NCI-H1092 (cell line): ENCODE measurements at places on chromosomes 2 and 18.

DNA sequence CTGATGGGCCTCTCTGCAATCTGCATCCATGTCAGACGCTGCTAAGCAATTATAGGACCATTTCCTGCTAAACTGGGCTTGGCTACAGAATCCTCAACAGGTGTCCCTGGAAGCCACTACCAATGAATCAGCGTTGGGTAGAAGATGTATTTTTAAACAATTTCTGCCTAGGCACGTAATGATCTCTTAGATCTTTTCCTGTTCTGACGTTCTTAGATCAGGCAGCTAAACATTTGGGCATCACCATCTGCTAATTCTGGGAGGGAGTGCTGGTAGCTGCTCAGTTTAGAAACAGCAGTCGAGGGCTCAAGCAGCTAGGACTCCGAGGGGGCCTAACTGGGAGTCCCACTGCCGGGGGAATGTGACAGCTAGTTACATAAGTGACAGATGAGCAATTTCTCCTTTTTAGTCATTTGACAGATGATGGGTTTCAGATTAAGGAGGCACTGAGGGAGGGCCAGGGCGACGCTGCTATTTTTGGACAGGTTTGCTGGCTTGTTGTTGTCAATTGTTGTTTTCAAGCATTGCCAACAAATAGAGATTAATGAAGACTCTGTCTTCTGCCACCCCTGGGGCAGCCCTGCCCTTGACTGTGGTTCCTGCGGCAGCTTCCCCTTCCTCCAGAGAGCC is 92.7 kb downstream of the MRO start:
- DNase-seq, result no peak

- no peak for DNase-seq
Measured at GRCh38 chr2:127172306-127172705, 47.8 kb downstream of the CYP27C1 start.

- DNase-seq, result no peak
Measured at GRCh38 chr2:147851244-147851930, 6.6 kb downstream of the ACVR2A start.

DNA sequence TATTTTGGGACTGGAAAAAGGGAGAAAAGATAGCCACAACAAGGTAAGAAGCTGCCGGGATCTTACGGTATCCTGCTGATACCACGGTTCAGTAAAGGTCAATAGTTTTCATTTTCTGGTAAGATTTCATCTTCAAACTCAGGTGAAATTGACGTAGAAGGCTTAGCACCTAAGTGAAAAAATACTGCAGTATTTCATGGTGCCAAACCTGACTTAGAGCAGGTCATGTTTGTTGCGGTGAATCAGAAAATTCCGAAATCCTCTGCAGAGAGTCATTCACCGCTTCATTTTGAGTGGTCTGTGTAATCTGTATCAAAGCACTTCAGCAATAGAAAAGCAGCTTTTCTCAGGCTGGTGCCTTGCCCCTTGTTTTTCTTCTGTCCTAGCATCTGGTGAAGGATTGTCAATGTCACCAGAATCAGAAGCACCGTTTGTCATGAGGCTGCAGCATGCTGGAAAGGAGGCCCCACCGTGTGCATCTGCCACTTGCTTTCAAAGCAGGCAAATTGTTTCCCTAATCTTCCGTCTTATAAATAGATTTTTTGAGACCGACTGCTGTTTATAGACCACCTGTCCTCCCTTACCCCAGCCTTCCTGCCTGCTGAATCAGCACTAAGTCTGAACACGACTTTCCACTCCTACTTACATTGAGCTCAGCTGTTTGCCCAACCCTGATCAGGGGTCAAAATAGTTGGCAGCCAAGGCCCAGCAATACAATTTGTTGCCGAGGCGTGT is 156.3 kb downstream of the EML6 start:
- DNase-seq, result no peak

GRCh38 chr2:64637000-64637635 is 16.6 kb downstream of the SERTAD2 start:
- no peak for DNase-seq

DNA sequence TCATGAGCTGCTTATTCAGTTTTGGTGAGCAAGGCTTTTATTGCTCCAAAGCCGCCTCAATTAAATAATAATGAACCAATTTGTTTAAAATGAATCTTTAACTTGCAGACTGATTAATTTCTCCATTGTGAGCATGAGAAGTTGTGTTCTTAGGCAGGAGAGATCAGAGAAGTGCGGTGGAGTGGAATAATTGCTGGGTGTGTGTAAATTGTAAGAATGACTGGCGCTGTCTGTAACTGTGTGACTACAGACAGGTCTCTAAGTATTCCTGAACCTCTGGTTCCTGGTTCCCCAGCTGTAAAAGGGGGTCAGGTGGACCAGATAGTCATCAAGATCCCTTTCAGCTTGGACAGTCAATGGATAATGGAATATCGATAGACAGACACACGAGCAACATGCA is 98.0 kb upstream of the EFEMP1 start:
- no peak for DNase-seq

GRCh38 chr18:9103376-9103873 is 926 bp downstream of the NDUFV2 start:
- no peak for DNase-seq

GRCh38 chr18:28075501-28075900 is 101.4 kb downstream of the CDH2 start:
- DNase-seq, result no peak

GRCh38 chr2:76307495-76307894 is 596.8 kb upstream of the GCFC2 start:
- DNase-seq, result no peak

DNA sequence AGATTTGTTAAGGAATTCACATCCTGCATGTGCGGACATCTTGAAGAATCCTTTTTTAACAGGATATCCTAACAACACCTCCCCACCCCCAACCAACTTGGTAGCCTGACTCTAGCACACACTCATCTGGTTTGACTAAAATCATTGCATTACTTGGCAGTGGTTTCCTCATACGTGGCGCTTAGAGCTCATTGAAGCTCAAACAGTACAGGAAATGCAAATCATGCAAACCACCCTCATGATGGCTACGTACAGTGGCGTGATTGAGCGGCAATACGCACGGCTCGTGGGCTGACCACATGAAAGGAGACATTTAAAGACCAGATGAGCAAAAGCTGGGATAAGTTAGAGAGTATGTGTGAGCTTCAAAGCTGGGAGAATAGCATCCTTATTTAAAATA is 336.2 kb downstream of the ZEB2 start:
- DNase-seq, result no peak

DNA sequence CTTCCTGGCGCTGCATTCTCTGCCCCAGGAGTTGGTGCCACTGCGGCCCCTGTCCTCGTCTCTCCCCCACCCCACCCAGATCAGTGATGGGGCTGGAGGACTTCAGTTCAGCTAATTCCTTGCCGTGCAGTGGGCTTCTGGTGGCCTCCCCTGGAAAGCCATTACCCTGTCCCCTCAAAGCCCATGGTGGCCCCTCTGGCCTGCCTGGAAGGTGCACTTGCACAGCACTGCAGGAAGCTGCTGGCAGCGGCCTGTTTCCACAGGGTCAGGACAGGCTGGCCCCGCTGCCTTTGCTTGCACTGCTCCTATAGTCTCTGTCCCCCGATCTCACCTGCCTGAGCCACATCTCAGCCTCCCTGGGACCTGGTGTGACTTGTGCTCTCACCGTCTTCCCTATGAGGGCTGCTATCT is 105.1 kb downstream of the USP40 start:
- no peak for DNase-seq

GRCh38 chr2:178834086-178834485 is 26.9 kb upstream of the TTN start:
- DNase-seq, result no peak

- DNase-seq, result peak; percentile 22
Measured at GRCh38 chr2:10493634-10494281, 45.6 kb upstream of the ODC1 start.

DNA sequence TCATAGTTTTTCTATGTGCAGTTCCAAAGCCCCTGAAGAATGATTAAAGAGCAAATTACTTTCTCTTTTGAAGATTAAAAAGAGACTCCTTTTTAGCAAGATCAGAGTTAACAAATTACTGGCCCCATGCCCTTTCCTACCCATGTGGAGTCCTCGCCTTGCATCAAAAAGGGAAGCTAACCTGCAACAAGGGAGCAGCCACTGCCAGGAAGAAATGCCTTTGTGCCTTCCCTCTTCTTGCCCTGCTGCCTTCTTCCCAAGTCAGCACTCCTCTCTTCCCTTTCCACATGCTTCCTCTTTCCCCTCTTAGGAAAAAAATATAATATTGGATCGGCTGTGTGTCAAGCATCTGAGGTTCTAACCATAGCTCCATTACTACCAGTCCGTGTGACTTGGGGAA is 37.1 kb upstream of the CYP1B1 start:
- DNase-seq, result no peak

GRCh38 chr2:145800151-145801091 is 1280.5 kb upstream of the ZEB2 start:
- no peak for DNase-seq

GRCh38 chr2:208195531-208195930 is 5.7 kb upstream of the C2orf80 start:
- DNase-seq, result no peak

GRCh38 chr2:16044946-16045456 is 104.7 kb downstream of the MYCN start:
- DNase-seq, result no peak

DNA sequence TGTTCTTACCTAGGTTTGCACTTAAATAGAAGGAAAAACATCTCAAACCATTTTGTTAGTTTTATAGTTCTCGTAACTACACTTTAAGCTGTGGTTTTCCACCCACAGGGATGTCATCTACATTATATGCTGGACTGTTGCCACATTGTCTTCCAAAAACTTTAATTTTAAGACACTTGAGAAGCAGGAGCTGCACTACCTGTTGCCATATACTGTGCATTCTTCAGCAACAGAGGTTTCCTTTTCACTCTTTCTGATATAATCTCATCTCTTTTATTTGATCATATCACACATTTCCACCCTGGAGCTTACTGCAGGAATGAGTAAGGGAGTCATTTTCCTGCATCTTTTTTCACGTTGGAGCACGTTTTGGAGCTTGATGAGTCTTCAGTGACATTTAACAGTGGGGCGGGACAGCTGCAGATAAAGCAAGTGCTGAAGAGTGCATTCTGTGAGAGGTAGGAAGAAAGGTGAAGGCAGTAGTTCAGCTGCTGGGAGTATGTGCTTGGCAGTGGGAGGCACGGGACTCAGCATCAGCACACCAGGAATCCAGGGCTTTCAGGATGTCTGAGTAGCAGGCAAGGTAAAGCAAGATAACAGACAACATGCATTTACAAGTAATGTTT is 3.8 kb downstream of the LIMS1 start:
- DNase-seq, result no peak

- no peak for DNase-seq
Measured at GRCh38 chr2:106975641-106976040, 89.7 kb upstream of the ST6GAL2 start.

- no peak for DNase-seq
Measured at GRCh38 chr2:29370581-29371125, 255.4 kb downstream of the CLIP4 start.

GRCh38 chr2:151827564-151828142 is 568 bp downstream of the ARL5A start:
- DNase-seq, result no peak

GRCh38 chr18:36303211-36303844 is 5.8 kb downstream of the FHOD3 start:
- DNase-seq, result no peak

DNA sequence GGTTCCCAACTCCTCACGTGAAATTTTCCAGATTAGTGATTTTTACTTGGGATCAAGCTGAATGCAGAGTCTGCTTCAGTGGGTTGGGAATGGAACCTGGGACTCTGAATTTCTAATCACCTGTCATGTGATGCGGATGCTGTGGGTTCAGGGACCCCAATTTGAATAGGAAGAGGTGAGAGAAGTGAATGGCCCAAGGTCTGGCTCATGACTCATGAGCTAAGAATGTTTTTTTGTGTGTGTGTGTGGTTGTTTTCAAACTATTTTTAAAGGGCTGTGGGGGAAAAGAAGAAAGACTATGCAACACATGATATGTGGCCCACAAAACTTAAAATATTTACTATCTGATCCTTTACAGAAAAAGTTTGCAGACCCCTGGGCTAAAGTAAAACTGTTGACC is 108.5 kb upstream of the CYRIA start:
- no peak for DNase-seq

- DNase-seq, result no peak
Measured at GRCh38 chr18:62080172-62080900, 106.5 kb downstream of the PIGN start.

- DNase-seq, result no peak
Measured at GRCh38 chr2:24050041-24050979, 769 bp downstream of the FKBP1B start.

DNA sequence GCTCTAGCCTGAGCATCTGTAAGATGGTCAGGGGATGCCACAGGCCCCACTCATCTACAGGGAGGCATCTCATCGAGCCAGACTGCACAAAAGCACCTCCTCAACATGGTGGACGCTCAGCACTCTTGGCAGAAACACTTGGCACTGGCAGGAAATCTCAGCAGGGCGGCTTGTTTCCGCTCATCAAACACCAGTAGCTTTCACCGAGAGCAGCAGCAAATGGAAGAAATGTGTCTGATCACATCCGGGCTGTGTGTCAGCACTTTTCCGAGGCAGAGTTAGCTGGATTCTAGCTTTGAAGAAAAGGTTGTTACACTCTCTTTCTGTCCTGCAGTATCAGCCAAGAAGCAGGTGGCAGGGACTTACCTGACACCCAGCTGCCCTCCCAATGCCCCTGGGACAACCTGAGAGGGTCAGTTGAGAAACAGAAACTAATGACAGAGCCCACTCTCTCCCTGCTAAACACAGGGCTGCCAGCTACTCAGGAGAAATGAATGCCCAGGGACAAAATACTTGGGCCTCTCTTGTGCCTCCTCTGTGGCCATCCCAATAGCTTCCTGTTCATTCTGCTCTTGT is 68.9 kb upstream of the FZD7 start:
- peak; percentile 68 for DNase-seq

GRCh38 chr2:51673628-51674027 is 641.7 kb upstream of the NRXN1 start:
- DNase-seq, result no peak

DNA sequence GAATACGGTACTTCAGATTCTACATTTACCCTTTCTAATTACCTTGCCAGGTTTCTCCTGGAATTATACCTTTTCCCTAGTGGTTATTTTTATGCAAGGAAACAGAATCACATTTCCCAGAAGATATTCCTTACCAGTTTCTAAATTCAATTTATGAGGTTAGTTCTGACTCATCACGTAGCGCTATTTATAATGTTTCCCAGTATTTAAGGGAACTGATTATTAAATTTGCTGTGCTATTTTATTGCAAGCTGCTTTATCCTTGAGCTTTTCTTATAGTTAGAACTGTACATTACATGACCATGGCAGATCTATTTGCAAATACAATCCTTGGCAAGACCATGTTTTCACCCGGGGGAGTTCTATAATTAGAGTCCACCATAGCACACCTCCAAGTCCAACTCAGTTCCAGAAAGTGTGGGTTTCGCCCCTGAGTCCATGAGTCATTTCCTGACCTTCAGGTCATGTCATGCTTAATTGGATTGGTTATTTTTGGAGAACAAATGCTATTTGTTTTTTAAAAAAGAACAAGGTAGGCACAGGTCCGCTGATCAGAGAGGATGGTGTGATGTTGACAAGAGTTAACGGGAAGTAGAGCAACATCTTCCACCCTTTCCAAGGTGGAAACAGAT is 126.6 kb downstream of the ZNF532 start:
- no peak for DNase-seq

GRCh38 chr2:148642112-148642744 is 2.3 kb upstream of the EPC2 start:
- no peak for DNase-seq
